ENCODE measurements at places on chromosomes 4 and X. TPM values are rescaled to one million over a fixed set of nuclear protein-coding genes. Genes with fewer than 3 reads are reported as not detected.

- DNase-seq: no peak
These were observed 57.1 kb downstream of the ANAPC4 start for GRCh38 chr4:25433966-25434827.

Gene EGF
- total RNA-seq: not detected

DNA sequence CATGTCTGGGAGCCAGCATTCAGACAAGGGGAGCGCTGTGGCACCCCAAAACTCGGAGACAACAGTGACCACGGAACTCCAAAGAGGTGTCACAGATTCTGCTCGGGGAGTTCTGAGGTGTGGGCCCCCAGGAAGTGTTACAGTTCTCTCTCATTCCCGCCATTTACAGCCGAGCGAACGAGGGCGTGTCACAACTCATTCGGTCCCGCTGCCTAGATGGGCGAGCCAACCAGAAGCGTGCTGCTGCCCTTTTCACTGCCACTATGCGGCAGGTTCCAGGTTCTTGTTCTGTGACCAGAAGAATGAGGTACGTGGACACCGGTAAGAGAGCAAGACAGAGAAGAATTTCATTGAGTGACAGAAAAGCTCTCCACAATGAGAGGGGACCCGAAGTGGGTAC, 1370.6 kb upstream of the AGA start:
- no peak for DNase-seq

DNA sequence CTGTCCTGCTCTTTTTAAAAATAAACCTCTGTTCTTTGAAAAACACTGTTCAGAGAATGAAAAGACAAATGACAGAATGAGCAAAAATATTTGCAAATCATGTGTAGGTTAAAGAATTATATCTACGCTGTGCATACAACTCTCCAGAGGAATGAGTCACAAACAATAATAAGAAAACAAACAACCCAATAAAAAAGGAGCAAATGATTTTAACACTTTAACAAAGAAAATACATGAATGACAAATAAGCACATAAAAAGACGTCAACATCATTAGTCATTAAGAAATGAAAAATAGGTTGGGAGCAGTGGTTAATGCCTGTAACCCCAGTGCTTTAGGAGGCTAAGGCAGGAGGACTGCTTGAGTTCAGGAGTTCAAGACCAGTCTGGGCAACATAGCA, 21.1 kb upstream of the LRCH2 start:
- no peak for DNase-seq

DNA sequence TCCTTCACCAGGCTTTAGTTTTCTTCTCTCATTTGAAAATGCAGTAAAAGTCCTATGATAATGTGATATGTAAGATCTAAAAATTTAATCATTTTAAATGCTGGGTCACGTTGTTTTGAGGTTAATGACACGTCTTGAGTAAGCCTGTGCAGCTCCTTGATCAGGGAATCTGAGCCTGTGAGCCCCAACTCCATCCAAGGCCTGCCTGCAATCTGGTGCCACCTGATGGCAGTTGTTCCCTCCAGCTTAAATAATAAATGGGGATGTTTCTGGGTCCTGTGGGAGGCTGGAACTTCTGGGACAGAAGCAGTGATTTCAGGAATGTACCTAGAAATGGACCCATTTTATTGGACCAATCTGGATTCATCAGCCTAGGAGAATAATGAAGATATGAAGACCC, 455.4 kb upstream of the ADGRL3 start:
- DNase-seq: no peak

- DNase-seq: no peak
These were observed 36.1 kb upstream of the OTUD4 start for GRCh38 chr4:145216535-145216934.

DNA sequence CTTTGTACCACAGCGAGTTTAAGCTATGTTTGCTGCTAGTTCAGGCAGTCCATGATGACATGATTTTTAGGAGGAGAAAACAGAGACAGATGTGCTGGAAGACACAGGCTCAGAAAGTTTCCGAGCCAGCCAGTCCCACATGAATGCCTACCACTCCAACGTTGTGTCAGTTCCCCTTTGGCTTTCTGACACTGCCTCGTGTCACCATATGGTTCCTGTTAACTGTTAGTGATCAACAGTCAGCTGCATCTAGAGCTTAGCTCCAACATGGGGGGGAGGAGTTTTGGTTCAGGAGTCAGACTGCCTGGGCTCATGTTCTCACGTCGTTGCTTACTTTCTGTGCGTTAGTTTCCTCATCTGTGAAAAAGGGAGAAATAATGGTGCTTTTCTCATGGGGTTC, 343.7 kb downstream of the MID1IP1 start:
- no peak for DNase-seq

- no peak for DNase-seq
These were observed 133.4 kb downstream of the UNC5C start for GRCh38 chr4:95415346-95415771.

GRCh38 chrX:136779346-136779781, 1.4 kb downstream of the ARHGEF6 start:
- DNase-seq: peak; percentile 39

GRCh38 chrX:151537572-151537971, 25.9 kb upstream of the PASD1 start:
- DNase-seq: no peak

DNA sequence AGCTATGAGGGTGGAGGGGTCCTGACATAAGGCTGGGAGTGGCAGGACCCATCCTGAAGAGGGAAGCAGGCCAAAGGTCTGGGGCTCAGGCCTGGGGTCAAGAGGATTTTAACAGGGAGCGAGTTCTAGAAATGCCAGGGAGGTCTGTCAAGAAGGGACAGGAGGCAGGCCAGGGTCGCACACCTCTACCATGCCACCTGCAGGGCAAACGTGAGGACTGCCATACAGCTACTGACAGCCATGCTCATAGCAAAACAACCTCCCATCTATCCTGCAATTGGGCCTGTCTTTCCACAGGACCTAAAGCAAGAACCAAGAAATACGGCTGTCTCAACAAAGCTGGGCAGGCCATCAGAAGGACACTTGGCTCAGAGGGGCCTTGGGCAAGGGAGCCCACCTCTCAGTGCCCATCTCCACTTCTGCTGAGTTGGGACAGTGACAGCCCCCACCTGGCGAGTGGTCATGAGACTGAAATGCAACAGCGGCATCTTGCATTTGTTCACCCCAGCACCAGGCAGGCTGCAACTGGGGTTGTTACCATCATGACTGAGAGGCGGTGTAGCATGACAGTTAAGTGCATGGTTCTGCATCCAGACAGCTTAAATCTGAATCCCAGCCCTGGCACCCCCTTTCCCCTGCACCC, 92.7 kb downstream of the WFS1 start:
- DNase-seq: no peak

GRCh38 chr4:126727461-126727860, 905.3 kb upstream of the INTU start:
- DNase-seq: no peak

Gene CLDN22
- not detected for total RNA-seq

- DNase-seq: no peak
These were observed 79.2 kb upstream of the CLCN4 start for GRCh38 chrX:10077425-10078188.

Gene JAKMIP1
- total RNA-seq: 10.9 TPM

Gene YY2
- total RNA-seq: 2.0 TPM

- no peak for DNase-seq
These were observed 19.9 kb downstream of the AWAT2 start for GRCh38 chrX:70029863-70030262.

GRCh38 chr4:57157596-57158137, 47.5 kb upstream of the IGFBP7 start:
- no peak for DNase-seq

Gene GPR101
- not detected for total RNA-seq

Gene MAP7D2
- 0.21 TPM for total RNA-seq

Gene SLC6A14
- not detected for total RNA-seq

Gene GYG2
- not detected for total RNA-seq

DNA sequence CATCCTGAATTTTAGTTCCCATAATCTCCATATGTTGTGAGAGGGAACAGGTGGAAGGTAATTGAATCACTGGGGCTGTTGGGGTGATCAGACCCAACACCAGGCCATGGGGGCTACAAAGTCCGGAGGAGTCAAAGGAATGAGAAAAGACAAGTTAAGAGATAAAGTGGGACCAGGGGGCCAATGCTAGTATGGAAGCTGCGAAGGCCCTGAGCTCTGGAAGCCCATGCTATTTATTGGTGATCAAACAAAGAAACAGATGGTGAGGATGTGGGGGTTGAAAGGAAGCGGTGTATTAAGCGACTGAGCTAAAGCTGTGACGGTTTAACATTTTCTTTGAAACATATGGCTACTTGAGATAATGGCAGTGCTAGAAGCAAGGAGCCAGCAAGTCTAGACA, 132.8 kb downstream of the PDGFC start:
- DNase-seq: no peak

- no peak for DNase-seq
These were observed 212.5 kb upstream of the CXorf66 start for GRCh38 chrX:140177821-140178220.

DNA sequence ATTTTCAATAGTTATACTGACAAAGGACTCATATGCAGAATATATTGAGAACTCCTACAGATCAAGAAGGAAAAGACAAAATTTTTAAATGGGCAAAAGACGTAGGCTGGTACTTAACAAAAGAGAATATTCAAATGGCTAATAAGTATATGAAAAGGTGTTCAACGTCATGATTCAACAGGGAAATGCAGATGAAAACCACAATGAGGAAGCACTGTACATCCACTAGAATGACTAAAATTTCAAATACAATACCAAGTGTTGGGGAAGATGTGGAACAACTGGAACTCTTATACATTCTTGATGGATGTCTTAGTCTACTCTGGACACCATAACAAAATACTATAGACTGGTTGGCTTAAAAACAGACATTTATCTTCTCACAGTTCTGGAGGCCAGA, 1.3 kb upstream of the MRFAP1L1 start:
- no peak for DNase-seq

GRCh38 chr4:103774326-103774825, 54.6 kb upstream of the TACR3 start:
- DNase-seq: no peak

Gene GAB3
- 5.5 TPM for total RNA-seq

Gene MSN
- 617 TPM for total RNA-seq

Gene CXXC4
- total RNA-seq: not detected

DNA sequence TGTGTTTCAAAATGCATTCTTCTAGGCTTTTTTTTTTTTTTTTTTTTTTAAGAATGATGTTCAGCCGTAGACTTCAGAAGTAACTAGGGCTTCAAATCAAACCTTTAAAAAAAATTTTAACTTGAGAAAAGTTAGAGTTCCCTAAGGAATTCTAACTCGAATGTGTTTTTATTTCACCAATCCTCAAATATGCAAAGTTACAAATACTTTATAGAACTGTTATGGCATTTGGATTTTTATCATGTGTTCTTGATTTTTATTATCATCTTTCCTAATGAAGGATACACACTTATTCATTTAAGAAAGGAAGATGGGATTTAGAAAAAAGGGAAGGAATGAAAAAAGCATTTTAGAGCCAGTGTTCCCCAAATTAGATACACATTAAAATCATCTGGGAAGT, 200.6 kb upstream of the LDB2 start:
- no peak for DNase-seq

DNA sequence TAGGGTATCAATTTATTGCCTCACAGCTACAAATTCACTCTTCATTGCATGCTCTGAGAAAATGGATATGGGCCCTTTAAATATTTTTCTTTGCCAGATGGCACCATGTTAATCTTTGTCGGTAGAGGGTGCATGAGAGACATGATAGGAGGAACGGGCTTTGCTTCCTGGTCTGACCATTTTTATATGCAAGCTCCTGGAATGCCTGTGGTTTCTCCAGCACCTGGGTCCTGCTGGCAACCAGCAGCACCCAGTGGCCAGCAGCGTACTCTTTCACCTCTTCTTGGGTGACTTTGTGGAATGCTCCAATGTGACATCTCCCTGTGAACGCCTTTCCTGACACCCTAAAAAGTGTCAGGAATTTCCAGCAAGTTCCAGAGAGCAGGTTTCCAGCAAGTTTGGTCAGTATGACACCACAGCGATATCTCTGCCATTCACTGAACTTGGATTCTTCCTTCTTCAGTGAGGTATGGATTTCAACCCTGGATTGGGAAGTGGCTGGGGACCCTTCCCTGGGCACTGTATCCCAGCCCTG, 140.3 kb upstream of the PGRMC2 start:
- no peak for DNase-seq

Gene PNMA6F
- not detected for total RNA-seq

Gene NHSL2
- total RNA-seq: 1.1 TPM
